ENCODE measurements at places on chromosomes 11 and 22. TPM values are rescaled to one million over a fixed set of nuclear protein-coding genes. Genes with fewer than 3 reads are reported as not detected.
A peak's percentile ranks its signal among the peaks of the same experiment; 100 is the strongest.

Gene FERMT3
- 6.6 TPM for total RNA-seq

- H3K27me3 ChIP-seq = no peaks in the 10 kb centered on the region
- H3K4me3 ChIP-seq = no peak overlapping the region
- H3K27ac ChIP-seq = no peak overlapping the region
- H3K4me1 ChIP-seq = peaks cover 32% of the 10 kb centered on the region
- H3K36me3 ChIP-seq = no peaks in the 10 kb centered on the region
Measured at GRCh38 chr11:66787934-66788758, 55.1 kb upstream of the RCE1 start.

Gene KCTD14
- 12.0 TPM for total RNA-seq

GRCh38 chr22:19975707-19976035 is 34.1 kb upstream of the TXNRD2 start:
- H3K4me1 ChIP-seq = peaks cover 17% of the 10 kb centered on the region
- H3K36me3 ChIP-seq = no peaks in the 10 kb centered on the region
- H3K4me3 ChIP-seq = no peak overlapping the region
- no peaks in the 10 kb centered on the region for H3K27me3 ChIP-seq
- H3K27ac ChIP-seq = peak overlapping the region; percentile 34
- no peak for DNase-seq

DNA sequence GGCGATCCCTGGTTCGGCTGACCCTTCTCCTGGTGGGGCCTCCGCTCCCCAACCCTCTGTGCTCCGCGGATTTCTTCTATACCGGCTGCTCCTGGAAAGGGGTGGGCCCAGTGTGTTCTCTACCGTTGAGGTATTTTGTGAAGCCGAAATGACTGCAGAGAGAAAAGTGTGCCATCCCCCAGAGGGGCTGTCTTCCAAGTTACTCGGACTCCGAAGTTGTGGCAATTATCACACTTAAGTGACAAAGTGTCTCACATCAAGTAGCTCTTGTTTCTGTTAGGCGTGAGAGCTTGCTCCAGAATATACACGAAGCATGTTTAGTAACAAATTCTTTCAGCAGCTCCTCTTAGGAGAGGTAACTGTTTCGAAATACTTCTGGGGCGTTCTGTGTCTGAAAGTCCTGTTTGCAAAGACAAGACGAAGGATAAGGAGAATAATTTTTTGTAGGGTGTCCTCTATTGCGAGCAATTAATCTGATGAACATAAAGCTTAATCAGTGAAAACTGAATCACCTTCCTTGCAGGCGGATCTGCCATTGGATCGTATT is 434 bp downstream of the XPNPEP3 start:
- H3K27me3 ChIP-seq = no peaks in the 10 kb centered on the region
- H3K27ac ChIP-seq = peak overlapping the region; percentile 88
- peak overlapping the region; percentile 98 for H3K4me3 ChIP-seq
- H3K36me3 ChIP-seq = peaks cover 20% of the 10 kb centered on the region
- no peak for DNase-seq
- peaks cover 43% of the 10 kb centered on the region for H3K4me1 ChIP-seq

GRCh38 chr22:41525450-41526225 is 18.6 kb downstream of the POLR3H start:
- H3K4me3 ChIP-seq = no peak overlapping the region
- no peaks in the 10 kb centered on the region for H3K27me3 ChIP-seq
- H3K4me1 ChIP-seq = no peaks in the 10 kb centered on the region
- DNase-seq = no peak

DNA sequence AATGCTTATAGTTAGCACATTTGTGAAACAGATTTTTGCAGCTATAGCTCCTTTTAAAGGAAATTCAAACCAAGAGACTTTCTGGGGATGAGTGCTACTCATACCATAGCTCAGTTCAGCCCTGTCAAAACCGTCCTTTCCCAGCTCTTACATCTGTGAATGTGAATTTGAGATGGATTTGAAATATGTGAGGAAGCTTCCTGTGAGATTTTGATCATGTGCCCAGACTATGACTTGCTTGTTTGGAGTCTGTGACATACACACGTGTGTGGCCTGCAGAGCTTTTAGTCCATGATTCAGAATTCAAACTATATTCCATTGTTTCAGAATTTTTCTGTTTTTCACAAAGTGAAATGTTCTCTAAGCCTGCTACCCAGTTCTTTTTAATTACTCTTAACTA is 4.4 kb upstream of the MMP1 start:
- DNase-seq = no peak
- H3K27me3 ChIP-seq = no peaks in the 10 kb centered on the region
- no peak overlapping the region for H3K4me3 ChIP-seq
- H3K36me3 ChIP-seq = no peaks in the 10 kb centered on the region
- peaks cover 10% of the 10 kb centered on the region for H3K4me1 ChIP-seq

Gene SYCE3
- not detected for total RNA-seq

GRCh38 chr11:35559949-35560348 is 34.5 kb upstream of the PAMR1 start:
- no peaks in the 10 kb centered on the region for H3K36me3 ChIP-seq
- no peak overlapping the region for H3K4me3 ChIP-seq
- H3K27ac ChIP-seq = no peak overlapping the region
- H3K4me1 ChIP-seq = no peaks in the 10 kb centered on the region

Gene C22orf15
- not detected for total RNA-seq

Gene CNIH2
- total RNA-seq = 5.5 TPM

Measured in PC-9 (cell line).